ENCODE measurements at places on chromosomes 13 and 19. TPM values are rescaled to one million over a fixed set of nuclear protein-coding genes. Genes with fewer than 3 reads are reported as not detected.

GRCh38 chr13:49308097-49308875 is 60.6 kb downstream of the CDADC1 start:
- peak; percentile 96 for DNase-seq

GRCh38 chr19:44141191-44142058 is at the start of gene ZNF234:
Gene ZNF234 (plus strand): TSS chr19:44141554. CDS start chr19:44144633, 3,079 bp downstream.
- DNase-seq: peak; percentile 82

GRCh38 chr13:41641429-41641828 is 184.1 kb downstream of the RGCC start:
- DNase-seq: no peak

SIGLECL1 gene
- total RNA-seq: not detected

ZNF561 gene
- 31.3 TPM for total RNA-seq

CACNG6 gene
- total RNA-seq: not detected

DNAJC15 gene
- total RNA-seq: 1.6 TPM

LGALS14 gene
- not detected for total RNA-seq

MEGF8 gene
- 12.5 TPM for total RNA-seq

ZNF497 gene
- 1.4 TPM for total RNA-seq
